ENCODE measurements at places on chromosomes 5 and 9.

DNA sequence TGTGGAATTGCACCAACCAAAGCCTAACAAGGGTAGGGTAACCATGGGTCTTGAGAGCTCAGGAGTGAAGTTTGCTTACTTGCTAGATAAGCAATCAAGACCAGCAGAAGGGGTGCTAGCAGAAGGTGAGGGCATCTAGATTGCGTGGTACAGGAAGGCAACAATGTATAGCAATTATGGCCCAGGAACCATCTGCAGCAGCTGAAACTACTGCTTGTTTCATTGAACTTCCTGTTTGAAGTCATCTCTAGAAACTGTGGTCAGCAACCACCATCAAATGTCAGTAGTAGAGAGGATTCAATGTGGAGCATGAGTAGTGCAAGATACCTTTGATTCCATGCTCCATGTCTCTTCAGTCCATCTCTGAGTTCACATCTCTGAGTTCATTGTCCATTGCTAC, 462.1 kb upstream of the GRAMD2B start:
- no peak for DNase-seq

DNA sequence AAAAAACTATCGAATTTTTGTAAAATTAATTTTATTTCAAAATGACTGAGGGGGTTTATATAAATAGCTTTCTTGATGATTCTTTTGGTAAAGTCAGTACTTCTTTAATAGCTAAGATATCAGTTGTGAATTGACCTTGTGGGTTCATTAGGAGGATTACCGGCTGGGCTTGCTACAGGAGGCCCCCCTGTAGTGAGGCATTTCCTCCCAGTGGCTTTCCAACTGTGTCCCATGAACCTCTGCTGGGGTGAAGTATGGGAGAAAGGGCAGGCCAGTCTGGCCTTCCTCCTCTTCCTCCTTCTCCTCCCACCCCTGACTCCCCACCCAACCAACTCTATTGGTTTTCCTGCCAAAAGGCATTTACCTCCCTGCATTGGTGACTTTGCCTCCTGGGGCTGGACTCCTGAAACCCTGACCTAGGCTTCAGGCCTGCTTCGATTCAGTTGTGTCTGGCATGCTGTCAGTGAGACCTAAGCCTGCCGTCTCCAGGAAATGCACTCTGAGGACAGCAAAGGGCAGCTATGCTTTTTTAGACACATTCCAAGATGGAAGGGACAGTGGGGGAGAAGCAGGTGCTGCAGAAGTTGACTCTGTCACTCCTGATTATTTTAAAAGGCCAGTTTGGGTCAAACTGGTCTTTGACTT, 144.8 kb downstream of the HSPA4 start:
- no peak for DNase-seq

DNA sequence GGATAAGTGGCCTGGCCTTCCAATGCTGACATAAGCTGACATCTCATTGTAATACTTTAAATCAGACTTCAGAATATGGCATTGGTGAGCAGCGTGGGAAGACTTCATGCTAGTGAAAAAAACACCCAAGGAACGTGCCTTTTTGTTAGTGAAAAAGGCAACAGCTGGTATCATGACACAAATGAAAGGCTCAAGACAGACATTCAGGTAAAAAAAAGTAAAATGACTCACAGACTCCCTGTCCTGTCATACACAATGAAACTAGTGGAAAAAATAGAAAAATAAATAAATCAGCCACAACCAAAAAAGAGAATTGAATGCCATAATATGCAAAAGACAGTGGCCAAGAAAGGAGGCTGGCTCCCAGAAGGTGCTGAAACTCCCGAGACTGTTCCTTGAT, 24.4 kb upstream of the PPP1R2B start:
- DNase-seq = no peak

DNA sequence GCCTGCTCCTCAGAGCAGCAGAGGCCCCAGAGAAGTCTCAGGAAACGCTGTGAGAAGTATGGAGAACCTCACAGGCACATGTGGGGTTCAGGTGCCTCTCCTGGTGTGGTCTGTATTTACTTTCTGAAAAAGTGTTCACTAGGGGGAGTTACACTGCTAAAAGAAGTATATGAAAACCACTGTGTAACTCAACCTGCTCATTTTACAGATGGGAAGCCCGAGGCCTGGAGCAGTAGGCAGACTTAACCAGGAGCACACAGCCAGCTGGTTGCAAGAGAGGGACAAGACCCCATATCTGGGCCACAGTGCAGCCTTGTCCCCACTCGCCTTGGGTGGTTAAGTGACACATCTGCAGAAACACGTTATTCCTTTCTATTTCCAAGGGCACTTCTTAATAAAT, 112.8 kb upstream of the SAP30L start:
- DNase-seq = no peak

GRCh38 chr5:139649082-139649991, 1.2 kb downstream of the CXXC5 start:
- DNase-seq = no peak

DNA sequence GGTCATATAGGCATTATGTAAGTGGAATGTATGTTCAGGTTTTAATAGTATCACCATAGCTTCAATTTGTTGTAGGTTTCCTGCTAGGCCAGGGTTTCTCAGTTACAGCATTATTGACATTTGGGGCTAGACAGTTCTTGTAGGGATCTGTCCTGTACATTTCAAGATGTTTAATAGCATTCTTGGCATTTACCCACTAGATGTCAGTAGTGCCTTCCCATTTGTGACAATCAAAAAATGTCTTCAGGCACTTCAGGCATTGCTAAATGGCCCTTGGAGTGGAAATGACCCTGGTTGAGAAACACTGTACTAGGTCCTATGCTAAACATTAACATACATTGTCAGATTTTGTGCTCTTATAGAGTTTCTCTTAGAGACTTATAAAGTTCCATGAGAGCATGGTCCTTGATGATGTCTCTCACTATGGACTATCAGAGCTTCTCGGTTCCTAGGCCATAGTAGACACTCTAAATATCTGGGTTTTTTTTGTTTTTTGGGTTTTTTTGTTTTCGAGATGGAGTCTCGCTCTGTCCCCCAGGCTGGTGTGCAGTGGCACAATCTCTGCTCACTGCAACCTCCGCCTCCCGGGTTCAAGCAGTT, 1.4 kb downstream of the KIF20A start:
- peak; percentile 14 for DNase-seq

DNA sequence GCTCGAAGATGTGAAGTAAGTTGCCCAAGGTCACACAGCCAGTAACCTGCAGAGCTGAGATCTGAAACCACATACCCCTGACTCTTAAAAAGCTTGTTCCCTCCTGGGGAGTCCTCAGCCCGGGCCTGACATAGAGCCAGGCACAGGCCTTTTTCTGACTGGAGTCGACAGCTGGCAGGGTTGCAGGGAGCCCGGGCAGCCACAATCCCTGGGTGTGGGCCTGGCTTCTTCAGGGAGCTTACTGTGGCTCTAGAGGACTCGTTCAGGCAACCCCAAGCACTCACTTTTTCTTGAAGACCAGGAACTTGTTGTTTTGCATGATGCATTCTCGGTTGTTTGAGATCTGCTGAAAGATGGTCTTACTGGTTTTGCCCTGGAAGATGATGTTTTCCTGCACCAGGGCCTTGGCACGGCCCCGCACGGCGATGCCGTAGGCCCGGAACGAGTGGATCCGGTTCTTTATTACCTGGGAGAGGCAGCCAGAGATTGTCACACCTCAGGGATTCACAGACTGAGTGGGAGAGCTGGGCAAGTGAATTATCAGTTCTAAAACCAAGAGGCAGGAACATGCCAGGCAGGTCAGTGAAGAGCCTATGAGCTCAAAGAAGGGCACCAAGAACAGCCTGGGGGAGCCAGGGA, 30.0 kb downstream of the POLR1E start:
- DNase-seq = no peak

DNA sequence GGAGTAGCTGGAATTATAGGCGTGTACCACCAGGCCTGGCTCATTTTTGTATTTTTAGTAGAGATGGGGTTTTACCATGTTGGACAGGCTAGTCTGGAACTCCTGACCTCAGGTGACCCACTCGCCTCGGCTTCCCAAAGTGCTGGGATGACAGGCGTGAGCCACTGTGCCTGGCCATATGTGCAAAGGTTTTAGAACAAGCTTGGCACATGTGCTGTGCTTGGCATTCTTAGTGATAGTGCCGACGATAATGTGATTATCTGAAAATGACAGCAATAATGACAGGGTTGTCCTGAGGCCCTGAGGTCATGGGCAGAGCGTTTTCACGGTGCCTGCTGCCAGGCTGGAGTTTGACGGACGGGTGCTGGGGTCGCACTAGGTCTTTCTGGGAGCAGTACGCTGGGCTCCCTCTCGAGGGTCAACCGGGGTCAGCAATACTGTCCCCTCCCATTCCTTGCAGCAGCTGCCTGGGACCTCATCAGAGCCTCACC, 42.6 kb downstream of the HMCN2 start:
- no peak for DNase-seq

DNA sequence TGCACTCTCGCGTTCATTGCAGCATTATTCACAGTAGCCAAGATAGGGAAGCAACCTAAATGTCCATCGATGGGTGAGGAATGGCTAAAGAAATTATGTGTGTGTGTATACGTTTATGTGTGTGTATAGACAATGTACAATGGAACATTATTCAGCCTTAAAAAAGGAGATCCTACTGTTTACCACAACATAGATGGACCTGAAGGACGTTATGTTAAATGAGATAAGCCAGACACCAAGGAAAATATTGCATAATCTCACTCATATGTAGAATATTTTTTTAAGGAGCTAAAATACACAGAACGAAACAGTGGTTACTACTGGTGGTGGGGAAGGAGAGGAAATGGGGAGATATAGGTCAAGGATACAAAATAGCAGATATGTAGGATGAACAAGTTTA, 2.4 kb downstream of the KIF2A start:
- no peak for DNase-seq

- DNase-seq = no peak
Observed at GRCh38 chr5:96821260-96821916, 13.6 kb upstream of the ERAP1 start.

DNA sequence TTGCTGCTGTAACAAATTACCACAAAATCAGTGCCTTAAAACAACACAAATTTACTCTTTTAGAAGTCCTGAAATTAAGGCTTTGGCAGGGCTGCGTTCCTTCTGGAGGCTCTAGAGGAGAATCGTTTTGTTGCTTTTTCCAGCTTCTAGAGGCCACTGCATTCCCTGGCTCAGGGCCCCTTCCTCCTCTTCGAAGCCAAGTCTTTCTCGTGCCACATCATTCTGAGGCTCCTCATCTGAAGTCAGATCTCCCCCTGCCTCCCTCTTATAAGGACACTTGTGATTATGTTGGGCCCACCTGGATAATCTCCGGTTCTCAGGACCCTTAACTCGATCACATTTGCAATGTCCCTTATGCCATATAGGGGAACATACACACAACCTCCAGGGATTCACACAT, 48.0 kb downstream of the SLC22A5 start:
- DNase-seq = no peak

GRCh38 chr5:76081811-76082771, 1.1 kb upstream of the SV2C start:
- DNase-seq = no peak

Data from CD8-positive, alpha-beta memory T cell (primary cell).